ENCODE measurements at places on chromosomes 13 and 19.

GRCh38 chr19:3129112-3129511 lies 6.7 kb upstream of the GNA15 start:
- no peak overlapping the region for H3K4me3 ChIP-seq
- peaks cover 9% of the 10 kb centered on the region for H3K27me3 ChIP-seq
- no peak for DNase-seq
- H3K27ac ChIP-seq = no peak overlapping the region
- H3K4me1 ChIP-seq = peaks cover 10% of the 10 kb centered on the region

GRCh38 chr13:73228546-73228945 lies 169.7 kb downstream of the KLF5 start:
- H3K27ac ChIP-seq = no peak overlapping the region
- no peaks in the 10 kb centered on the region for H3K4me1 ChIP-seq
- DNase-seq = no peak
- no peaks in the 10 kb centered on the region for H3K27me3 ChIP-seq

GRCh38 chr13:40383132-40383531 lies 283.3 kb downstream of the FOXO1 start:
- no peak overlapping the region for H3K4me3 ChIP-seq
- peaks cover 5% of the 10 kb centered on the region for H3K27me3 ChIP-seq
- DNase-seq = no peak
- H3K27ac ChIP-seq = peak overlapping the region; percentile 28

- H3K36me3 ChIP-seq = no peaks in the 10 kb centered on the region
- H3K4me1 ChIP-seq = no peaks in the 10 kb centered on the region
- H3K4me3 ChIP-seq = no peak overlapping the region
- peaks cover 1% of the 10 kb centered on the region for H3K27me3 ChIP-seq
These were observed 10.2 kb downstream of the ANGPTL4 start for GRCh38 chr19:8373867-8374813.

GRCh38 chr13:46079770-46080169 lies 25.1 kb downstream of the CPB2 start:
- DNase-seq = no peak
- peaks cover 2% of the 10 kb centered on the region for H3K36me3 ChIP-seq

DNA sequence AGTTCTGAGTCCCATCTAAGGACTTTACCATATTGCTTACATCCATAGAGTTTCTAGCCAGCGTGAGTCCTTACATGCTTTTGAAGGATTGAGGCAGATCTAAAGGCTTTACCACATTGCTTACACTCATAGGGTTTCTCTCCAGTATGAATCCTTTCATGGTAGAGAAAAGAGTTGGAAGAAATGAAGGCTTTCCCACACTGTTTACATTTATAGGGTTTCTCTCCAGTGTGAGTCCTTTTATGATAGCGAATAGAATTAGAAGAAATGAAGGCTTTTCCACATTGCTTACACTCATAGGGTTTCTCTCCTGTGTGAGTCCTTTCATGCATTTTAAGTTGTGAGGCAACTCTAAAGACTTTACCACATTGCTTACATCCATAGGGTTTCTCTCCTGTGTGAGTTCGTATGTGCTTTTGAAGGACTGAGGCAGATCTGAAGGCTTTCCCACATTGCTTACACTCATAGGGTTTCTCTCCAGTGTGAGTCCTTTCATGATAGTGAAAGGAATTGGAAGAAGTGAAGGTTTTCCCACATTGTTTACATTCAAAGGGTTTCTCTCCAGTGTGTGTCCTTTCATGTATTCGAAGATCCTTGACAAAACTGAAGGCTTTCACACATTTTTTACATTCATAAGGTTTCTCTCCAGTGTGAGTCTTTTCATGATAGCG lies 8.4 kb upstream of the ZNF433 start:
- H3K4me3 ChIP-seq = no peak overlapping the region
- H3K27me3 ChIP-seq = peaks cover 2% of the 10 kb centered on the region
- H3K27ac ChIP-seq = no peak overlapping the region

- H3K4me3 ChIP-seq = no peak overlapping the region
- H3K27ac ChIP-seq = no peak overlapping the region
- H3K36me3 ChIP-seq = no peaks in the 10 kb centered on the region
- no peak for DNase-seq
- no peaks in the 10 kb centered on the region for H3K27me3 ChIP-seq
These were observed 45.7 kb downstream of the NAA16 start for GRCh38 chr13:41356786-41357185.

GRCh38 chr13:77016888-77017623 lies 9.9 kb downstream of the FBXL3 start:
- H3K4me3 ChIP-seq = no peak overlapping the region
- H3K27me3 ChIP-seq = peaks cover 2% of the 10 kb centered on the region
- no peak overlapping the region for H3K27ac ChIP-seq
- DNase-seq = no peak
- H3K36me3 ChIP-seq = no peaks in the 10 kb centered on the region

DNA sequence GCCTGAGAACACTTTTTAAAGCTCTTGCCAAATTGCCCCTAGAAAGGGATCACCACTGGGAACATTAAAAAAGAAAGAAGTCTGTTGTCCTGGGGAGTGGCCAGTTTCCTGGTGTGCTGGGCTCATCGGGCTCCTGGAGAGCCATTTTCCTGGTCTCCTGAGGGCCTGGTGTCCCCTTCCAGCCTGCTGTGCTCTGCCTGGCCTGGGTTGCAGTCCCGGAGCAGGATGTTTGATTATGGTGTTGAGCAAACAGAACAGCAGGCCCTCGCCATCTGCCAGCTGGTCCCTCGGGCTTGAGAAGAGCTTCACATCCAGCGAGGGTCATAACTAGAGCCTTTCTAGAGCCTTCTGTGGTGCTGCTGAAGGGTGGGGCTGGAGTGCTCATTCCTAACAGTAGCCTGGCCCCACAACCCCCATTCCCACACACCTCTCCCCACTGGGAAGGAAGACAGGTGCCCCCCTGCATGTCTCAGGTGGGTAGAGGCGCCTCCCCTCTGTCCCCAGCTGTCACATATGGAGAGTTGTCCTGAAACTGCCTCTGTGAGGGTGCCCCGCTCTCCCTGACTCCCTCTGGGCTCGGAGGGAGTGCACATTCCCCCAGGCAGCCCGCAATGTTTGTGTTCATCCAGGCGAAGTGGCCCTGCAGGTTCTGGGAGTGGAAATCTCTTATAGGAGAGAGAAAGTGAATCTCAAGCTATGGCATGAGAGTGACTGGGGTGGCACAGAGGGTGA lies 151.1 kb downstream of the SIPA1L3 start:
- H3K27me3 ChIP-seq = peaks cover 17% of the 10 kb centered on the region
- peak overlapping the region; percentile 99 for H3K27ac ChIP-seq
- H3K4me3 ChIP-seq = peak overlapping the region; percentile 81
- peak; percentile 87 for DNase-seq

- DNase-seq = no peak
- H3K27ac ChIP-seq = no peak overlapping the region
- no peak overlapping the region for H3K4me3 ChIP-seq
- no peaks in the 10 kb centered on the region for H3K27me3 ChIP-seq
These were observed 12.8 kb upstream of the ZNF14 start for GRCh38 chr19:19745496-19746285.

- H3K27ac ChIP-seq = no peak overlapping the region
- no peaks in the 10 kb centered on the region for H3K36me3 ChIP-seq
- peaks cover 10% of the 10 kb centered on the region for H3K4me1 ChIP-seq
- no peaks in the 10 kb centered on the region for H3K27me3 ChIP-seq
- H3K4me3 ChIP-seq = no peak overlapping the region
- DNase-seq = no peak
These were observed 226.5 kb downstream of the FOXO1 start for GRCh38 chr13:40439928-40440327.

DNA sequence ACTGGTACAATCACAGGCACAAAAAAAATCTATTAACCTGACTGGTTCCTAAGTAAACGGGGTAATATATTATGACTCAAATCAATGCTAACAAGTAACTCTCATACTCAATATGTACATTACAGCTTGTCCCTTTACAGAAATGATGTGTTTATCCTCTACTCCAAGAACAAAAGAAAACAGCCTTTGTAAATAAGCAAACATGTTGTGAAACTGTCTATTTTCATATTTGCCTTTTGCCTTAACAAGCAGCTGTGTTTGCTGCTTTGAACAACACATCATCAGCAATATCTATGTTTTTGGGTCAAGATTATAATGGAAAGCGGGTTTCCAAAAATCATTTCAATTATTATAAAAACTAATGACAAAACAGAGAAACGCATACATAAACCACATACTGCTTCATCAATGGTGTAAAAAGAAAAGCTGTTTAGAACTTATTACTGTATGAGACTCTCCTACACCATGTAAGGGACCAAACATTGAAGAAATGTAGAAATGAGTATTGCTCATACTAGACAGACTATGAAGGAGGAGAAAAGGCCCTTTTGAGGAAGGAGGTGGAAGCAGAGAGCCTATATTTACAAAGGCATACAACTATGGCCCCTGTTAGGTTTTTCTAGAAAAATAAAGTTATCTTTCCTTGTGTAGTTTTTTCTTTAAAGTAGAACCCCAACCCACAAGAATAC lies 14.8 kb downstream of the TBC1D4 start:
- H3K36me3 ChIP-seq = no peaks in the 10 kb centered on the region
- H3K4me1 ChIP-seq = peaks cover 7% of the 10 kb centered on the region
- H3K4me3 ChIP-seq = no peak overlapping the region
- DNase-seq = no peak
- no peak overlapping the region for H3K27ac ChIP-seq

- H3K27me3 ChIP-seq = no peaks in the 10 kb centered on the region
- H3K27ac ChIP-seq = no peak overlapping the region
- DNase-seq = no peak
- H3K4me3 ChIP-seq = no peak overlapping the region
- peaks cover 4% of the 10 kb centered on the region for H3K4me1 ChIP-seq
These were observed 15.6 kb upstream of the SMARCA4 start for GRCh38 chr19:10945264-10945663.

- DNase-seq = no peak
- H3K27me3 ChIP-seq = no peaks in the 10 kb centered on the region
- H3K36me3 ChIP-seq = peaks cover 7% of the 10 kb centered on the region
- H3K27ac ChIP-seq = no peak overlapping the region
These were observed 17.3 kb upstream of the PNMA8C start for GRCh38 chr19:46446021-46446420.

- DNase-seq = no peak
- H3K4me3 ChIP-seq = no peak overlapping the region
- no peaks in the 10 kb centered on the region for H3K36me3 ChIP-seq
- H3K27me3 ChIP-seq = no peaks in the 10 kb centered on the region
- H3K4me1 ChIP-seq = no peaks in the 10 kb centered on the region
These were observed 8.4 kb upstream of the CEBPA start for GRCh38 chr19:33310606-33311325.

DNA sequence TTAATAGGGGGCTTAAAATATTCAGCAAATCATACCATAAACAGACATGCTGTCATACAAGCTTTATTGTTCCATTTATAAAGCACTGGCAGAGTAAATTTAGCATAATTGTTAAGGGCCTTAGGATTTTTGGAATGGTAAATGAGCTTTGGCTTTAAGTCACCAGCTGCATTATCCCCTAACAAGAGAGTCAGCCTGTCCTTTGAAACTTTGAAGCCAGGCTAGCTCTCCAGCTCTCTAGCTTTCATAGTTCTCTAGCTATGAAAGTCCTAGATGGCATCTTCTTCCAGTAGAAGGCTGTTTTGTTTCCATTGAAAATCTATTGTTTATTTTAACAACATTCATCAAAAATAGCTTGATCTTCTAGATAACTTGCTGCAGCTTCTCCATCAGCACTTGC lies 420.8 kb upstream of the GPC6 start:
- no peak overlapping the region for H3K27ac ChIP-seq
- H3K27me3 ChIP-seq = no peaks in the 10 kb centered on the region
- H3K4me3 ChIP-seq = no peak overlapping the region
- no peak for DNase-seq

- peaks cover 26% of the 10 kb centered on the region for H3K36me3 ChIP-seq
- H3K27ac ChIP-seq = no peak overlapping the region
- H3K4me3 ChIP-seq = no peak overlapping the region
- H3K27me3 ChIP-seq = peaks cover 5% of the 10 kb centered on the region
- no peaks in the 10 kb centered on the region for H3K4me1 ChIP-seq
These were observed 71.2 kb downstream of the ING1 start for GRCh38 chr13:110784704-110785103.

- H3K27ac ChIP-seq = no peak overlapping the region
- H3K36me3 ChIP-seq = peaks cover 14% of the 10 kb centered on the region
- peaks cover 3% of the 10 kb centered on the region for H3K4me1 ChIP-seq
- no peak overlapping the region for H3K4me3 ChIP-seq
- H3K27me3 ChIP-seq = no peaks in the 10 kb centered on the region
These were observed 136.8 kb downstream of the COL4A1 start for GRCh38 chr13:110170020-110170790.
